Spleen (tissue), 13 donors: ENCODE measurements at places on chromosomes 3 and 15. TPM values are rescaled to one million over a fixed set of nuclear protein-coding genes. Genes with fewer than 3 reads are reported as not detected.

P2RY13 gene
- 7.1 TPM for polyA plus RNA-seq

GRCh38 chr15:65904301-65904700, 35.0 kb downstream of the RAB11A start:
- DNase-seq, result no peak

- DNase-seq, result peak; percentile 80
These were observed 36.1 kb upstream of the EPHB3 start for GRCh38 chr3:184525337-184526087.

GRCh38 chr15:27059610-27060202, 88.7 kb downstream of the GABRG3 start:
- no peak for DNase-seq

DNA sequence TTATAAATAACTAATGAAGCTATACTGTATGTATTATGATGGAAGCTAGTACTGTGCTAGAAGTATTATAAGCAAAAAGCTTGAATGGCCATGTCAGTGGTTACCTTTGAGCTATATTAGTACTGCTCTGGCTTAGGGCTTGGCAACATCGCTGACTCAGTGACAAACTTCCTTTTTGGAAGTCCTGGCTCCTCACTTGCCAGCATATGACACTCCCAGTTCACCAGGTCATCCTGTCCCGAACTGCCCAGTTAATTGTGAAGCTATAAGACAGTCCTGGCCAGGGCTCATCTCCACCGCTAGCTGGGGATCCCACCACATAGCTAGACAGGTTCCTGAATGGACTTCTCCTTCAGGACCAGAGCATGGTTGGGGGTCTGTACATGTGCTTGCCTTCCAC, 31.9 kb downstream of the RAB8B start:
- DNase-seq, result no peak

DNA sequence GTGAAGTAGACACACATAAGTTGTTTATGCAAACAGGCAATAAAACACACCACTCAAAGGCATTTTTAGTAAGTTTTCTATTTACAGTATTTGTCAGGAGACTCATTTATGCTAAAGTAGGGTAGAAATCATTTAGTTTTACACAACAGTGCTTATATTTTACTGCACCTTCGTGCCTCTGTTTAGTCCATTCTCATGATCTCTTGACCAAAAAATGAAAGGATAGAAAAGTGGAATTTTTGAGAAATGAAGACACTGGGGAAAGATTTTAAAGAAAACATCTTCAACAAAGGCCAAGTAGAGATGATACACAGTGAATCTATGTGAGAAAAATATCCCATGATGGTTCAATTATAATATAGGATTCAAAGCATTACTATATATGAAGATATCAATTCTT, 114.9 kb downstream of the SAMMSON start:
- no peak for DNase-seq
